ENCODE measurements at places on chromosomes 2 and 18.

DNA sequence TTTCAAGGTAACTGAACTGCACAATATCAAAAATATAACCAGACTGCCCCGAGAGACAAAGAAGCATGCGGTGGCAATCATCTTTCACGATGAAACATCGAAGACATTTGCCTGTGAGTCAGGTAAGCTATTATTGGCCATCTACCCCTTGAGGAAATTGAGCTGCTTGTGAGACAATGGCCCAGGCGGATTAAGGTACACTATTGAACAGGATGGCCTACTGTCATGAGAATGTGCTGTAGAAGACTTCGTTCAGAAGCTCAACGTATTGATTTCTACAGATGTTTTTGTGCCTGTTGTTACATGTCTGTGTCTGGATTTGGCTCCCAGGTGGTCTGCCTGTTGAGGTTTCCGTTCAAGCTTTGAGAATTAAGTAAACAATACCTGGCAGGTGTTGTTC lies 198.7 kb downstream of the DOK6 start:
- no peak for DNase-seq

DNA sequence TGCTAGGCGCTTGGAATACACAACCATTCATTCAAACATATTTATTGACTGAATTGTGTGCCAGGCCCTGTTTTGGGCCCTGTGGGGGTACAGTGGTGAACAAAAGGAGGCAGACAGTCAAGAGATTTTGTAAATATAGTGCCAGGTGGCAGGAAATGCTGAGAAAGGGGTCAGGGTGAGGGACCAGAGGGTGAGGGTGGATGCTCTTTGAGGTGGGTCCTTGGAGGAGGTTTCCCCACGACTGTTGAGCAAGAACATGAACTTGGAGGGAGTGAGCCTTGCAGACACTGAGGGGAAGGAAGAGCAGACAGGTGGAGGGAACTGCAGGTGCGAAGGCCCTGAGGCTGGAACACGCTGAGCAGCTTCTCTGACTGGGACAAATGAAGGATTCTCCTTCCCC lies 40.7 kb downstream of the ODC1 start:
- DNase-seq: no peak

DNA sequence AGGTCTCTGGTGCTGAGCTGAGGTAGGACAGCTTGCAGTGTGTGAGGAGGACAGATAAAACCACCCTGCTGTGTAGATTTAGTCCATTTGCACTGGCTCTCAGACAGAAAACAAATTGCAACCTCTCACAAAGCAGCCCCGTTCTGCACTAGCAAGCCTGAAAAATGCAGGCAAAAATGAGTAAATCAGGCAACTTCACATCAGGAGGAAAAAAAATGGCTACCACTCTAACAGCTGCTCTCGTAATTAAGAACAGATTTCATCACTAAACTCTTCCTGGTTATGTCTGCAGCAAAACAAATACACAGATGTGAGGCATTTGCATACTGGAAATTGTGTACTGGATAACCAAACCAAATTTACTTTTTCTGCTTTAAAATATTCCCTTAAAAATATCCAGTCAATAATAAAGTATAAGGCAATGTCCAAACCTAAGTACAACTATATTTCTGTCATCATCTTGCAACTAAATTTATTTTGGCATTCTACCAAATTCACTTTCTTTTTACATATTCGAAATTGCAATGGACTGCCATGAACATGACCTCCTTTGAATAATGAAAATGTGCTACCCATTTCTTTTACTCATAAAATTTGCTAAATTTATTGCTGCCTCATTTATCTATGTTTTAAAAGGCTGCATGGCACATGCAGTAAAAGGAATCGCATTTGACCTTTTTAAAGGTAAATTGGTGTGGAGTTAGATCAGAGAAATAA lies 157.4 kb downstream of the AFF3 start:
- no peak for DNase-seq

- DNase-seq: no peak
Measured at GRCh38 chr2:7625392-7626138, 708.4 kb downstream of the RNF144A start.

DNA sequence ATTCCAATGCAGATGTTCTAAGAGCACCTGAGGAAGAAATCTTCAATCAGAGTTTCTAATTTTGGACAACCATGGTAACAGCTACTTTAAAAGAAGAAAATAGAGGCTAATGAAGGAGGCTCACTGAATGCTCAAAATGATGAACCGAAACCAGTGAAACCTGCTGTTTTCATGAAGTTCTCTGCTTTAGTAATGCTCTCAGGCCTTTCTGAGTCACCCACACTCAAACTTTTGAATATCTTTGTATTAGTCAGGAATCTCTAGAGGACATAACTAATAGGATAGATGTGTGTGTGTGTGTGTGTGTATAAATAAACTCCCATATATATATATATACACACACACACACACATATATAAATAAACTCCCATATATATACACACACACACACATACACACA lies 76.9 kb upstream of the RIT2 start:
- DNase-seq: no peak

- DNase-seq: no peak
Measured at GRCh38 chr2:68834737-68835376, 36.3 kb downstream of the BMP10 start.

GRCh38 chr18:53947092-53947640 lies 277.3 kb downstream of the MBD2 start:
- no peak for DNase-seq

- no peak for DNase-seq
Measured at GRCh38 chr18:57791911-57792310, 11.2 kb downstream of the ATP8B1 start.

DNA sequence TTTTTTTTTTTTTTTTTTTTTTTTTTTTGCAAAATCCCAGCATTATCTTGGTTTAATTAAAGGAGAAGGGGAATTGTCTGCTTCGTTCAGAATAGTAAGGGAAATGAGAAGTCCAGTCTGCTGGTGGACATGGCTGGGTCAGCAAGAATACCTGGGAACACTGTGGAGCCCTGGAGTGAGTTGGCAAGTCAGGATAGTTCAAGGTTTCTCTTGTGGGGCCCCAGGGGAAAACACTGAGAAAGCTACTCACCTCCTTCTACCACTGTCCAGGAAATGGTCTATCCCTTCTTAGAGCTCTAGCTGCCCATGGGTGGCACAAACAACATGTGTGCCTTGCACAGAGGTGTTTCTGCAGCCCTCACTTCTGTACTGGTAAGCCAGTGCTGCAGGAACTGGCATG lies 169.1 kb upstream of the SIX2 start:
- DNase-seq: no peak

- no peak for DNase-seq
Measured at GRCh38 chr2:187461294-187462261, 13.5 kb upstream of the CALCRL start.

Data from T-helper 1 cell (primary cell).